Jurkat, Clone E6-1 (cell line): ENCODE measurements at places on chromosomes 16 and 17.

GRCh38 chr16:87918866-87919680, 17.3 kb downstream of the CA5A start:
- DNase-seq = no peak

DNA sequence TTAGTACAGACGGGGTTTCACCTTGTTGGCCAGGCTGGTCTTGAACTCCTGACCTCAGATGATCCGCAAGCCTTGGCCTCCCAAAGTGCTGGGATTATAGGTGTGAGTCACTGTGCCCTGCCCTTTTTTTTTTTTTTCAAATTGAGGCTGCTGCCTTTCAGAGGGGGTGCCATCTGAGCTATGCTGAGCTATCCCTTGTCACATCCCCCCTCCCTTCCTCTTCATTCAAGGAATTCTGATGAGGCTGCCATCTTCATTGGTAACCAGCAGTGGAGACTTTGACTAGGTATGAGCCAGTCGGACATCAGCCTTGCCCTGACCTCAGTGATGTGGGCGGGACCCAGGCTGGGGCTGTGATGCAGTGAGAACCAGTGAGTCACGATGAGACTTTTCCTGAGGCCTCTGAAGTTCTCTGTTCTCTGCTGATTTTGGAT, 24.4 kb upstream of the GPT2 start:
- no peak for DNase-seq

DNA sequence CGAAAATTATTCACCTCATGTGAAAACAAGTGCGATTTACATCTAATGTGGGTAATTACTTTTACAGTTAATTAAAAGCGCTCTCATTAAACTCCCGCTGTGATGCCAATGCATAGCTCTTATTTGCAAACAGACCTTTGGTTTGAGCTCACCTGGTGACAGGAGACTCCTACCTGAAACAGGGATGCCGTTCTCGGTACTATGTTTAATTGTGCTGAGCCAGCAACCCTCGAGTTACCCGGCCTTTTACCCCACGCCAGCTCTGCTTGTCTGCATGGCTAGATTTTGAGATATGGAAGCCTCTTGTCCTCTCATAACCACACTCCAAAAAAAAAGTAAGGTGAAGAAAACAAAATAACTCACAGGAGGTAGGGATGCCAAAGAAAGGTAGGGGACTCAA, 690.4 kb upstream of the RBFOX1 start:
- DNase-seq = no peak

DNA sequence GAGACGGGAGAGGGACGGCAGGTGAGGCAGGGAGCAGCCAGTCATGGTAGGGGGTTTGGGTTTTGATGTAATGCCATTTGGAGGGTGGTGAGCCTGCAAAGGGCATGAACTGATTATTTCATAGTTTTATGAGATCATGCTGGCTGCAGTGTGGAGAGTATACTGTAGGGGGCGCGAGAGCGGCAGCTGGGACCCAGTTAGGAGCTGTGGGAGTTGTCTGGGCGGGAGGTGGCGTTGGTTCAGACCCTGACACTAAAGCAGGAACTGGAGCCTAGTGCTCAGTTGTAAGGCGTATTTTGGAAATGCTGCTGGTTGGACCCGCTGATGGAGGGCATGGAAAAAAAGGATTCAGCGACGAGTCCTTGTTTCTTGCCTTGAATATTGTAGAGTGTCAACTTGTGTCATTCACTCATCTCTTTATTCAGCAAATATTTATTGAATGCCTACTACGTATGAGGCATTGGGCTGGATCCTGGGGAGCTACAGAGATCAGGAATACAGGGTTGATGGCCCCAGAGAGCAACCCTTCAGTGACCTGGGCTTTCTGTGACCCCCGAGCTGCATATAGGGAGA, 23.7 kb upstream of the KDM8 start:
- DNase-seq = peak; percentile 87

DNA sequence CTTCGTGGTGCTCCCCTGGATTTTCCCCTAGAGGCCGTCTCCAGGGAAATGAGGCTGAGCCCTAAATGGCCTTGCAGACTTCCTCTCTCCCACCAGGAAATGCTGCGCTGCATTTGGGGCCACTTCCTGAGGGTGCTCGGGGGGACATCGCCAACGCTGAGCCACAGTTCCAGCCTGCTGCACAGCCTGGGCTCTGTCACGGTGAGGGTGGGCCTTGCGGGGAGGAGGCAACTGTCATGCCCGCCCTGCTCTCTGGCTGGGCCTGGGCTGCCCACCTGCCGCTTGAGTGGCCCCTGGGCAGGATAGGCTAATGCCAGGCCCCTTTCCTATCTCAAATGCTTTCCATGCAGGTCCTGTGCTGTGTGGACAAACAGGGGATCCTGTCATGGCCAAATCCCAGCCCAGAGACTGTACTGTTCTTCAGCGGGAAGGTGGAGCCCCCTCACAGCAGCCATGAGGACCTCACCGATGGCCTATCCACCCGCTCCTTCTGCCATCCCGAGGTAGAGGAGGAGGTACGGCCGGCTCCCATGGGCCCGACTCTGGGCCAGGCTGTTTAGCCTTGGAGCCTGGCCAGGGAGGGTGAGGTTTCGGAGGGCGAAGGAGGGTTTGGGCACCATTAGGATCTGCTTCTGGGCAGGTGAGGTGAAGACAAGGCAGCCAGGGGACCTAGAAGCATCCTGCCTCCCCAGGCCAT, 24.2 kb downstream of the CASKIN2 start:
- no peak for DNase-seq

DNA sequence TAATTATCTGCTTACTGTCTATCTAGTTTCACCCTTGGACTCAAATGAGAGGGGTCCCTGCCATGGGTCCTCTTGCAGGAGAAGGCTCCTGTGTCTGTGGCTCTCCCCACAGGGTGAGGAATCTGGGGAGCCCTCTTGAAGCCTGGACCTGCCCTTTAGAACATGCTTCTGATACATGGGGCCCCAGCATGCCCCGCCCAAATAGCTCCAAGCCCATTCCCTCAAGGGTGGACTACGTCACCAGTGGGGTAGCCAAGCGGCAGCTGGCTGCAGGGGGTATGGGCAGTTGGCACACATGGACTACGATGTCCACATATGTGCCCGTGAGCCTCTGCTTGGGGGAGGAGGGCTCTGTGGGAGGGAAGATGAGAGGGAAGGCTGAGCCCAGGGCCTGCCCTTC, 39.3 kb downstream of the ARHGAP27 start:
- no peak for DNase-seq

DNA sequence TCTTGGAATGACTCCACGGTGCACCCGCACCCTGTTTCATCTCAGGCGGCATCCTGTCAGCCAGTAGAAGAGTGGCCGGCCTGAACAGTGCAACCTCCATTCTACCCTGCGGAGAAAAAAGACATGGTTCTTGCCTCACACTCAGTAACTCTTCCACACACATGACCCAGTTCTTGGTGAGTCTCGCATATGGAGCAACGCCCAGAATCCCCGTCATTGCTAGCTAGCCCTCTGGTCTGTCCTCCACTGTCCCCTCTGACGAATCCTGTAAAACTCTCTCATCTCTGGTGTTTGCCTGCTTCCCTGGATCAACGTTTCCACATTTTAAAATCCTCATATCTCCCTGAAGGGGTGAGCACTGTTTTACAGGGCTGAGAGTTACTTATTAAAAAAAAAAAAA, 4.2 kb upstream of the RDM1 start:
- DNase-seq = no peak

DNA sequence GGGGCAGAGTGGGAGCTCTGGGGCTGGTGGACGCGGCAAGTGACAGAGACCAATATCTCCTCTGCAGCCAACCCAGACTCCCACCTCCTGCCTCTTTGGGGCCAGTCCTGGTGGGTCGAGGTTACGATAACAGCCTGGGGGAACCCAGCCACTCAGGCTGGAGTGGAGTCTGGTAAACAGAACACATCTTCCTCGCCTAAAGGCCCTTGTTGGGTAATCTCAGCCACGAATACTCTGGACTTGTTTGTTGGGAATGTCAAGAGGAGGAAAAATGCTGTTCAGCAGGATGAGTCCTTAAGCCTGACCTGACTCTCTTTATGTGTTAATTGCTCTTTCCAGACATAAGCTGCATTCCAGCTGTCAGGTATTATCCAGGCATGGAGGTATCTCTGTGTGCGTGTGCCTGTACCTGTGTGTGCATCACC, 8.0 kb upstream of the SPNS2 start:
- DNase-seq = no peak

DNA sequence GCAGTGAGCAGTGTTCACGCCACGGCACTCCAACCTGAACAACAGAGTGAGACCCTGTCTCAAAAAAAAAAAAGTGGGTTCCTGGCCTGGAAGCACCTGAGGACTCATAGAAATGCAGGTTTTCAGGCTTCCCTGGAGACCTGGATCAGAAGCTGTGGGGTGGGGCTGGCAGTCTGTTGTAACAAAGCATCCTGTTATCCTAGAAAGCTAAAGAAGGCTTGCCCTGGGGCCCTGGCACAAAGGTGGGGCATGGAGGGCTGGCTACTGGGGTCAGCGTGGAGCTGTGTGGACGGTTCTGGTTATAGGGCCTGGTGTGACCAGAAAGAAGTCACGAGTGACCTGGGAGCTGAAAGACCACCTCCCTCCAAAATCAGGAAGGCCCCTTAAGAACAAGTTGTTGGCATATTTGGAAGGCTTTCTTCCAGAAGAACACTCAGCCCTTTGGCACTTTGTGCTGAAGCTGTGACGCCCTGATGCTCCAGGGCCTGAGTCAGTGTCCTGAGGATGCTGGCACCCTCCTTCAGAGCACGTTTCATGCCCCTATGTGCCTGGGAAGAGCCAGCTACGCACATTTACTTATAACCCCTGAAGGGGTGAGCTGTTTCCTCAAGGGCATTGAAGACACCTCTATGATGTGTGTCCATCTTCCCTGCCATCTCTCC, 6.2 kb downstream of the CRISPLD2 start:
- DNase-seq = no peak

DNA sequence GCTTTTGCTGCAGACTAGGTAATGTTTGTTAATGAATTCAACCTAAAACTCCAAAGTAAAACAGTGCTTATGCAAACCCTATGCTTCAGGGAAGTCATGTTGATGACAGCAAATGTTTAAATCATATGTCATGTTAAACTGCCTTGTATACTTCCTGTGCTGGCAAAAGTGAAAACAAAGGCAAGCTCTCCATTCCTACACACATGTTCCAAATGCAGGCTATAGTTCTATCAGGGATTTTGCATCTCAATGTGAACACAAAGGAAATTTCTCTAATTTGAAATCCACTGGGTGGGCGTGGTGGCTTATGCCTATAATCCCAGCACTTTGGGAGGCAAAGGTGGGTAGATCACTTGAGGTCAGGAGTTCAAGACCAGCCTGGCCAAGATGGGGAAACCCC, 19.3 kb downstream of the UNK start:
- no peak for DNase-seq

- no peak for DNase-seq
Observed at GRCh38 chr17:66949501-66949900, 15.0 kb upstream of the CACNG4 start.

- no peak for DNase-seq
Observed at GRCh38 chr17:10001306-10001873, 96.3 kb upstream of the RCVRN start.

DNA sequence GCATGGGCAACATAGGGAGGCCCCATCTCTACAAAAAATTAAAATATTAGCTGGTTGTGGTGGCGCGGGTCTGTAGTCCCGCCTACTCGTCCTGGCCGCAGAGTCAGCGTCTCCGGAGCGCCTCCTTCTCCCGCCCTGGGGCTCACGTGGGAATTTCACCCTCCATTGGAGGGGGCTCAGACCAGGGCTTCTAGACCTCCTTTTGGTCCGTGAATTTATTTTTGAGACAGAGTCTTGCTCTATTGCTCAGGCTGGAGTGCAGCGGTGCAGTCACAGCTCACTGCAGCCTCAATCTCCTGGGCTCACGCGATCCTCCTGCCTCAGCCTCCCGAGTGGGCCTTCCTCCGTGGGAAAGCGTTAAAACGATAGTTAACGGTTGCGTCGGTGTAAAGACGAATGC, 394 bp upstream of the NME4 start:
- no peak for DNase-seq

GRCh38 chr17:37711113-37711512, 33.7 kb downstream of the HNF1B start:
- no peak for DNase-seq

GRCh38 chr16:51538707-51539498, 387.8 kb upstream of the SALL1 start:
- peak; percentile 49 for DNase-seq

DNA sequence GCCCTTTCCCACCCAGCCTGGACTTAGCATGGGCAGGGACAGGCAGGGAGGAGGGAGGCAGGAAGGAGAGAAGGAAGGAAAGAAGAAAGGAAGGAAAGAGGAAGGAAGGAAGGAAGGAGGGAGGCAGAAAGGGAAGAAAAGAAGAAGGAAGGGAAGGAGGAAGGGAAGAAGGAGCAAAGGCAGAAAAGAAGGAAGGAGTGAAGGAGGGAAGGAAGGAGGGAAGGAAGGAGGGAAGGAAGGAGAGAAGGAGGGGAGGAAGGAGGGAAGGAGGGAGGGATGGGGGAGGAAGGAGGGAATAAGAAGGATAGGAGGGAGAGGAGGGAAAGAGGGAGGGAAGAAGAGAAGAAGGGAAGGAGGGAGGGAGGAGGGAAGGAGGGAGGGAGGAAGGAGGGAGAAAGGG, 110.4 kb downstream of the SALL1 start:
- DNase-seq = no peak

DNA sequence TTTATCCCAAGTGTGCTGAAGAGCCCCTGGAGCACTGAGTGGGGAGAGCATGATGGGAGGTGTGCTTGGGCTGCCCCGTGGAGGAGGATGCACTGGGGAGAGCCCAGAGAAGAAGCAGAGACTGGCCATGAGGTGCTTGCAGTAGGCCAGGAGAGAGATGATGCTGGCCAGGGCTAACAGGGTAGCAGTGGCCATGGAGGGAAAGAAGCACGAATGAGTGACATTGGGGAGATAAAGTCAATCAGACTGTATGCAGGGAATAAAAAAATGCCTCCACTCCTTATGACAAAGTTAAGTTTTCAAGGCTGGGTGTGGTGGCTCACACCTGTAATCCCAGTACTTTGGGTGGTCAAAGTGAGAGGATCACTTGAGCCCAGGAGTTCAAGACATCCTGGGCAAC, 5.4 kb upstream of the TMEM220 start:
- DNase-seq = no peak

DNA sequence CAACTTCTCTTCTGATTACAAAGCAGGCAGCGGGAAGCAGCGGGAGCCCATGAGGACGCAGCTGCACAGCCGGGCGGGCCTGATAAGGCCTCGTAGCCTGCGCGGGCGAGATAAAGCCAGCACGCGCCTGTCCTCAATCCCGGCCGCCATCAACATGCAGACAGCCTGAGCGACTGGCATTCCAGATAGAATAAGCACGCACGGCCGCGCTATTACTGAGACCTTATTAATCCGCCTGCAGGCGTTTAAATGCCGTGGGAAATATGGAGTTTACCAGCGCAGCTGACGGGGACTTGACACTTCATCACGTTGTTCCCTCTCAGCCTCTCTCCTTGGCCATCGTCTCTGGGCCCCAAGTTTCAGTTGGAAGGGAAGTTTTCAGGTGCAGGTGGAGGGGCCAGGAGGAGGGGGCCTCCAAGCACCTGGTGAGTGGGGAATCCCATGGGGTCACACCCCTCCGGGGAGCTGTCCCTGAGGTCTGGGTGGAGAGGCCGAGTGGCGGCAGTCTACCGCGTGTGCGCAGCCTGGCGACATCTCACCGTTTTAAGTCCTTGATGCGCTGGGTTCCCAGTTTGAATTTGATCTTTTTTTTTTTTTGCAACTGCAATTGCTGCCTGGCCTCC, 27.3 kb upstream of the CBFA2T3 start:
- DNase-seq = peak; percentile 68

- no peak for DNase-seq
Observed at GRCh38 chr17:73614256-73614655, 30.0 kb downstream of the SDK2 start.

GRCh38 chr17:15260376-15261257, 4.5 kb downstream of the PMP22 start:
- DNase-seq = no peak
